Dorsolateral prefrontal cortex (tissue), 122 donors: ENCODE measurements at places on chromosomes 13 and 19.

DNA sequence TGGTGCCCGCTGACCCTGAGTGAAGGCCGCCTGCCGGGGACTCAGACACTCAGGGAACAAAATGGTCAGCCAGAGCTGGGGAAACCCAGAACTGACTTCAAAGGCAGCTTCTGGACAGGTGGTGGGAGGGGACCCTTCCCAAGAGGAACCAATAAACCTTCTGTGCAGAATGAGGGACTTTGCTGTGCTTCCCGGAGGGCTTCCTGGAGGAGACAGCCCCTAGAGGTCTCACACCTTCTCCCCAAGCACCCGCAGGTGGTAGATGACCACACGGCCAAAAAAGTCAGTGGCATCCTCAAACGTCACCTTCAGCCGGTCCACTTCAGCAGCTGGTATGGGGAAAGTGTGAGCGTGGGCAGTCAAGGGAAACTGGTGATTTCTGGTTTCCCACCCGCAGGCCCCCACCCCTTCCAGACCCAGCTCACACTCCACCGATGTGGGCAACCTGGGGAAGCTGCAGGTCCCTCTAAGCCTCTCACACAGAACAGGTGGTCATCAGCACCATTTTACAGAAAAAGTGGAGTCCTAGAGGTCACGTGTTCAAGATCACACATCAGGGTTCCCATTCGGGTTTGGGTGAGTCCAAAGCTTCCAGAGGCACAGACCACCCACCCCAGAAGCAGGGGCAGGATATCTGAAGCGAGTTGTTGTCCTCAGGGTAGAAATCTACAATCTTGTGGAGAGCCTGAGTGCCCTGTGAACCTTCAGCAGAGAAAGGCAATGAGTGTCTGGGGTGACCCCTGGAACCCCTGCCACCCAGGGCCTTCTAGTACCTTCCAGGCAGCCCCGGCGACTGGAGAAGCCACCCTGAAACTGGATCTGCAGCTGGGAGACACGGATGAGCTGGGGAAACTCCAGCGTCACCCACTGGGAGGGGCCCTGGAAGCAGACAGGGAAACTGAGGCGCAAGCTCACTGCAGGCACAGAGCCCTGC lies 1.2 kb downstream of the NR2C2AP start:
- DNase-seq = no peak

DNA sequence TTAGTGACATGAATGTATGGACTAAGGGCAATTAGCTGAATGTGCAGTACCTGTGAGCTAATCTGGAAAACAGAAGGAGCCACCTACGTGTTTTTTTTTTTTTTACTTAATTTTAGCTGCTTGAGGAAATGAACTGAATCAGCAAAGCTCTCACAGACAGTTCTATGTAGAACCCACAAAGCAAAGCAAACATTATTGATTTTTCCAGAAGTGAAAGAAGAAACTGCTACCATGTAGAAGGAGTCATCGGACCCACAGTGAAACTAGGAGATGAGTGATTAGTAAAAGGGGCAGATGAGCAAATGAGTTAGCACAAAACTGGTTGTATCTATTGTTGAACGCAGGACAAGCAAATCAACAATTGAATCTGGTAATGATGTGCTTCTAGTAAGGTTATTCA lies 94.1 kb upstream of the SLC7A1 start:
- DNase-seq = no peak

- no peak for DNase-seq
Observed at GRCh38 chr19:21586311-21587116, 81.1 kb downstream of the ZNF429 start.

DNA sequence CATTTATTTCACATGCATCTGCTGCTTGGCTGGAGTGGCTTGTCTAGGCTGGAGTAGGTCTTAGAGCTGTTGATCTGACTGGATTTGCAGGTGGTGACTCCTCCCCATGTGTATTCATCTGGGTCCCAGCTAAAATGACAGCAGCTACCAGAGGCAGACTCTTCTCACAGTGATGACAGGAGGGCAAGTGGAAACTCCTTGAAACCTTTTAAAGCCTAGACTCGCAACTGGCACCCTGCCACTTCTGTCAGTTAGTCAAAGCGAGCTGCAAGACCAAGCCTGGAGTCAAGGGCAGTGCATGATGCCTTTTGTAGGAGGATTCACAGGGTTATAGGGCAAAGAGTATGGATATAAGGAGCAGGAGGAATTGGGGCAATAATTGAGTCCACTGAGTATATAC lies 65.2 kb downstream of the TEX26 start:
- DNase-seq = no peak

DNA sequence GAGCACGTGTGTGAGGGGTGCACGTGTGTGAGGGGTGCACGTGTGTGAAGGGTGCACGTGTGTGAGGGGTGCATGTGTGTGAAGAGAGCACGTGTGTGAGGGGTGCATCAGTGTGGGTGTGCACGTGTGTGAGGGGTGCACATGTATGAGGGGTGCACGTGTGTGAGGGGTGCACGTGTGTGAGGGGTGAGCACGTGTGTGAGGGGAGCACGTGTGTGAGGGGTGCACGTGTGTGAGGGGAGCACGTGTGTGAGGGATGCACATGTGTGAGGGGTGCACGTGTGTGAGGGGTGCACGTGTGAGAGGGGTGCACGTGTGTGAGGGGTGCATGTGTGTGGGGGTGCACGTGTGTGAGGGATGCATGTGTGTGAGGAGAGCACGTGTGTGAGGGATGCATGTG lies 15.7 kb downstream of the RASA3 start:
- no peak for DNase-seq
